ENCODE measurements at places on chromosomes 7 and 10. TPM values are rescaled to one million over a fixed set of nuclear protein-coding genes. Genes with fewer than 3 reads are reported as not detected.

VWDE gene
- total RNA-seq, result 0.30 TPM

TPST1 gene
- total RNA-seq, result 343 TPM

C10orf143 gene
- 0.32 TPM for total RNA-seq

TMEM140 gene
- total RNA-seq, result 3.3 TPM

CALML3 gene
- total RNA-seq, result not detected

TCAF2 gene
- total RNA-seq, result 2.4 TPM

KBTBD2 gene
- total RNA-seq, result 42.8 TPM

SAMD9 gene
- 11.9 TPM for total RNA-seq

DNAJC30 gene
- 2.4 TPM for total RNA-seq

FZD1 gene
- total RNA-seq, result 8.3 TPM

KDM7A gene
- 5.2 TPM for total RNA-seq

PRPS1L1 gene
- not detected for total RNA-seq

GTF2IRD1 gene
- total RNA-seq, result 23.2 TPM

SPDYE2 gene
- total RNA-seq, result not detected

SPOCK2 gene
- 0.23 TPM for total RNA-seq

CNOT4 gene
- 7.4 TPM for total RNA-seq

TRIM50 gene
- total RNA-seq, result not detected

CYP3A7 gene
- total RNA-seq, result 0.30 TPM

RET gene
- total RNA-seq, result 0.74 TPM

PAPOLB gene
- total RNA-seq, result not detected

TFEC gene
- total RNA-seq, result 0.46 TPM

NPY4R gene
- total RNA-seq, result 2.1 TPM

GNAT3 gene
- total RNA-seq, result not detected

CYP3A4 gene
- total RNA-seq, result not detected

ALOX5 gene
- total RNA-seq, result not detected

FAM25C gene
- not detected for total RNA-seq

FRMD4A gene
- total RNA-seq, result 28.5 TPM

ASL gene
- 37.9 TPM for total RNA-seq

NUTM2B gene
- under 0.01 TPM for total RNA-seq

HILPDA gene
- 38.9 TPM for total RNA-seq

ADGRA1 gene
- not detected for total RNA-seq

TACC2 gene
- total RNA-seq, result 7.8 TPM

ENO4 gene
- 0.05 TPM for total RNA-seq

NUTM2E gene
- total RNA-seq, result not detected

C7orf57 gene
- total RNA-seq, result not detected

DYNC1I1 gene
- 0.69 TPM for total RNA-seq

IFIT1B gene
- not detected for total RNA-seq

CPA2 gene
- not detected for total RNA-seq

GBF1 gene
- total RNA-seq, result 71.9 TPM

HUS1 gene
- total RNA-seq, result 24.1 TPM

CPN1 gene
- total RNA-seq, result not detected

NFE2L3 gene
- total RNA-seq, result 72.5 TPM

OR2A12 gene
- total RNA-seq, result not detected

MRC1 gene
- 0.05 TPM for total RNA-seq

SEC61A2 gene
- 12.5 TPM for total RNA-seq

CRTAC1 gene
- total RNA-seq, result under 0.01 TPM

AKR1C1 gene
- total RNA-seq, result 6.8 TPM

HOGA1 gene
- total RNA-seq, result 0.32 TPM

TPK1 gene
- 0.59 TPM for total RNA-seq

NACAD gene
- total RNA-seq, result 7.4 TPM

ABCC2 gene
- total RNA-seq, result 0.89 TPM

FANK1 gene
- 4.6 TPM for total RNA-seq

CYP2W1 gene
- total RNA-seq, result under 0.01 TPM

CRYGN gene
- total RNA-seq, result not detected

NUTM2A gene
- total RNA-seq, result 0.37 TPM

OR9A2 gene
- total RNA-seq, result not detected

PNLIPRP3 gene
- not detected for total RNA-seq

CCL24 gene
- total RNA-seq, result not detected

All from smooth muscle cell of the umbilical artery (primary cell).